Fibroblast of skin of abdomen (primary cell): ENCODE measurements at places on chromosomes 11 and 22.

DNA sequence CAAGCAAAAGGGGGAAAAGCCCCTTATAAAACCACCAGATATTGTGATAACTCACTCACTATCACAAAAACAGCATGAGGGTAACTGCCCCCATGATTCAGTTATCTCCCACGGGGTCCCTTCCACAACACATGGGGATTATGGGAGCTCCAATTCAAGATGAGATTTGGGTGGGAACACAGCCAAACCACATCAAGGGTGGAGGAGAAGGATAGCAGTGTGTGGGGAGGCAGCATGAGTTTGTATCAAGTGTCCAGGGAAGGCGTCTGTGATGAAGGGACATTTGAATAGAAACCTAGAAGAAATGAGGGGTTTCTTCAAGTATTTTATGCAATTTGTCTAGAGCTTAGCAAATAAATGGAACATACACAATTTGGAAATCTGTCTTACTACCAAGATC lies 98.2 kb downstream of the SLC1A2 start:
- DNase-seq, result no peak

DNA sequence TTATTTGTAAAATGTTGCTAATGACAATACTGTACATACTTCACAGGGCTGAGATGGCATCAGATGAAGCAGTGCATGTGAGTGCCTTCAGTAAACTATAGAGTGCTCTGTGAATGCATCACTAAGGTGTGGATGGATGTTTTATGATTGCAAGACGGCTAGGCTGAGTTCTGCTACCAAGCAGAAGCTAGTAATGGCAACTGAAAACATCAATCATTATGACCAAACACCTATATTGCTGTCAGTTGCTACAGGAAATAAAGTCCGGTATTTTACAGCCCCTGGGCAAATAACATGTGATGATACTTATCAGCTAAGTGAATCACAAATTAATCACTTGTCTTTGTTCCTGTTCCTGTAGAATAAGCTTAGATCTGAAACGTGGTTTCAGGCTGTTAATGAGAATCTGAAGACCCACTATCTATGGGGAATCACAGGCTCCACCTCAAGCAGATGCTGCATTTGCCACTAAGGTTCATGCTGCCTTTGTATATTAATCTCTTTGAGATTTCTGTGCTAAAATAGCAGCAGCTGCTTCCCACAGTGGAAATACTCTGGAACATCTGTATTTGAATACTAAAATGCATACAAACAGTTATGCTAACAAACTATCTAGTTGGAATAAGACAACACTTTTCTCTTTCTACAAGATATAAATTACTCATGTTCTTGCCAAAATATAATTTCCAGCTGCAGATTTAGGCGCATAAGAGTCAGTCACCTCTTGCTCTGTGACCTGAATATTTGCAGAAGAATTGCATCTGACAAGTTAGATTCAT lies 254.0 kb upstream of the PITPNB start:
- no peak for DNase-seq

DNA sequence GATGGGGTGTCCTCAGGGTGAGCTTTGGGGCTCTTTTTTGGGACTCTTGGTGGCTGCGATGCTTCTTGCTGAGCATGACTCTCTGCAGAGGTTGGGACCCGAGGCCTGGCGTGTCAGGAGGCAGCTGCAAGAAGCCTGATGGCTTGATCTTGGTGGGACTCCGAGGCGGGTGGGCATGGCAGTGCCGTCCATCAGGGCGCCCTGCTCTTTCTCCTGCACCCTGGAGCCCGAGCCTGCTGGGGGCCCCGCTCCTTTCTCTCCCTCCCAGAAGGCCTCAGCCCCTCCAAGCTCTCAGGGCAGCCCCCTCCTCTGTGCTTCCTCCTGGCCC lies 432.7 kb downstream of the TBC1D22A start:
- no peak for DNase-seq

- no peak for DNase-seq
Measured at GRCh38 chr22:32579529-32580220, 105.1 kb downstream of the FBXO7 start.

DNA sequence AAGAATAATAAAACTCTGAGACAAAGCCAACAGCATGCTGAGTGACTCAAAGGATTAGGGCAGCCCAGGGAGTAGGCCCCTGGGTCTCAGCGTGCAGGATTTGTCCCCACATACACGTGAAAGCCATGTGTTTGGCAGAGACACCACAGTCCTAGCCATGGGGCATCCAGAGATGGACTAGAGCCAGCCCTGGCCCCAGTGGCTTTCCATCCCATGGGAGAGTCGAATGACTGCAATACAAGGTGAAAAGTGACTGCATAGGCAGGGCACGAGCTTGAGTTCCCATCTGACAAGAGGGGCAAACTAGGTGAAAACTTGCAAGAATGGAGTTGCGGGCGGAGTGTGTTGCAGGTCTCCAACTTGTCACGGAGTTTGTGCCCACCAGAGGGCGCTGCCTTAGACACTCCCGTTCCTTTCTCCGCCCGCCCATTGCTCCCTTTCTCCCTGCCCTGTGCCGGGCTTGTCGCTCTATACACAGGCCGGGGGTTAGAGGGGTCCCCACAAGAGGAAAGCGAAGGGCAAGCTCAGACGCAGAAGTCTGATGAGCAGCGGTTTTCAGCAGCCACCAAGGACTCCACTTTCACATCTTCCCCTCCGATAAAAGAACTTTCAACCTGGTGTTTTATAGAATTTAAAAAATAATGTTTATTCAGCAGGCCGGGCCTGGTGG lies 24.2 kb downstream of the TSKU start:
- DNase-seq, result peak; percentile 67
